ENCODE measurements at places on chromosomes 16 and 17.

DNA sequence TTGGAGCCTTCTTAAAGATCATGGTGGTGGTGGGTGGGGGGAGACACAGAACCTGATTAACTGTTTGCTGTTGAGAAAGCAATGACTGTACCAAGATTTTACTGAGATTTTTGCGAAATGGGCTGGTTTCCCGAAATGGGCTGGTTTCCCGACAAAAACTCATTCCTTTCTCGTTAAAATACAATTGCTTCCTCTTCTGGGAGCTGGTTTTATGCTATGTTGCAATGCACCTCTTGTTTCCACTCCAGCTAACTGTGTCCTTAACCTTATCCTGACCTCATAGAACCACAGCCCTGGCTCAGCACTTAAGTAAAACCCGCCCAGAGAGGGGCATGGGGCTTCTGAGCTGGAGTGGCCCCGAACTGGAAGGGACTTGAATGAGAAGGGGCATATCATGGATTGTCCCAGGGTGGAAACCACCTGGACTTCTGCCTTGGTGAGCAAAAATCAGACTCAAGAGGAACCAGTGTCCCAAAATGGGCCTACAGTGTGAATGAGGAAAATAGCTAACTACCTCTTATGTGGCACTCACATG lies 20.9 kb downstream of the FAM20A start:
- peak; percentile 77 for DNase-seq

DNA sequence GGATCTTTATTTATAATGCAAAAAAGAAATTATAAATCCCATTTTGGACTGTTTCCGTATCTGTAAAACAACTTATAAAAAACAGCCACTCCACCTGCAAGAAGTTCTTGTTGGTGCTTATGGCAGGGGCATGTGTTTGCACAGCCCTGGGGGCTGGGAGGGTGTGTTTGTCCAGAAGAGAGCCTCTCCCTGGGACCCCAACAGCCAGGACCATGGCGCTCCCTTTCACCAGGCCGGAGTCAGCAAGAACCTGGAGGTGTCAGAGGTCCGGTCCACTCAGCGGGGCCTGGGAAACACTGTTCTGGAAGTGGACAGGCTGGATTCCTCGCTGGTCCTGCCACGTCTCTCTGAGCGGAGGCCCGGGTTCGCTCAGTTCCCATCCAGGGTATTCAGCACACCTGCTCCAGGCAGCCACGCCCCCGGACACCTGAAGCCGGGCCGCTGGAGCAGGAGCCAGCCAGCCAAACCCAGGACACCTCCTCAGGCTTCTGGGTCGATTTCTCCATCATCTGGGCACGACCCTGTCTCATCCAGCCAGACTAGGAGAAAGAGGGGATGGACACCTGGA lies 18.9 kb upstream of the GINS2 start:
- DNase-seq: no peak

DNA sequence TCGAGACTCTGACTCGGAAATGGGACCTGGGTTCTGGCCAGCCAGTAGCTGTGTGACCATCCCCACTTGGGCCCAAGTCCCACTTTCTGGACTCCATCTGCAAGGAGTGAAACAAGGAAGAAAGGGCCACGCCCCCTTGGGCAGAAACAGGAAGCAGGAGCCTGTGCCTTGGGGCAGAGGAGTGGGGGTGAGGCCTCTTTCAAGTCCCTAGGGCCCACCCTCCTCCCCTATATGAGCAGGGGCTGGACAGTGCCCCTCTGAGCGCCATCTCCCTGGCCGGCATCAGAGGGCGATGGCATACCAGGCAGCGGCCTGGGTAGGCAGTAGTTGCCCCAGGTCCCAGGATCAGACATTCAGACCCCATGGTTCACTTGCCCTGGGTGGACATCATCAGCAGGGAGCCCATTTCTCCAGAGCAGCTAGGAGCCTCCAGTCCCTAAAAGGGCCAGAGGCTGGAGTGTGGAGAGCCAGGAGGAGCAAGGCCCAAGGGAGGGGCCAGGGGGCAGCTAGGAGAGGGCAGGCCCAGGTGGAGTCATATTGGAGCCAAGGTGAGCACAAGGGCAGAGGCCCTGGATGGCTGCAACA lies 7.1 kb downstream of the BCAR1 start:
- peak; percentile 61 for DNase-seq

- no peak for DNase-seq
These were observed 19.3 kb downstream of the ARHGAP23 start for GRCh38 chr17:38447502-38448085.

DNA sequence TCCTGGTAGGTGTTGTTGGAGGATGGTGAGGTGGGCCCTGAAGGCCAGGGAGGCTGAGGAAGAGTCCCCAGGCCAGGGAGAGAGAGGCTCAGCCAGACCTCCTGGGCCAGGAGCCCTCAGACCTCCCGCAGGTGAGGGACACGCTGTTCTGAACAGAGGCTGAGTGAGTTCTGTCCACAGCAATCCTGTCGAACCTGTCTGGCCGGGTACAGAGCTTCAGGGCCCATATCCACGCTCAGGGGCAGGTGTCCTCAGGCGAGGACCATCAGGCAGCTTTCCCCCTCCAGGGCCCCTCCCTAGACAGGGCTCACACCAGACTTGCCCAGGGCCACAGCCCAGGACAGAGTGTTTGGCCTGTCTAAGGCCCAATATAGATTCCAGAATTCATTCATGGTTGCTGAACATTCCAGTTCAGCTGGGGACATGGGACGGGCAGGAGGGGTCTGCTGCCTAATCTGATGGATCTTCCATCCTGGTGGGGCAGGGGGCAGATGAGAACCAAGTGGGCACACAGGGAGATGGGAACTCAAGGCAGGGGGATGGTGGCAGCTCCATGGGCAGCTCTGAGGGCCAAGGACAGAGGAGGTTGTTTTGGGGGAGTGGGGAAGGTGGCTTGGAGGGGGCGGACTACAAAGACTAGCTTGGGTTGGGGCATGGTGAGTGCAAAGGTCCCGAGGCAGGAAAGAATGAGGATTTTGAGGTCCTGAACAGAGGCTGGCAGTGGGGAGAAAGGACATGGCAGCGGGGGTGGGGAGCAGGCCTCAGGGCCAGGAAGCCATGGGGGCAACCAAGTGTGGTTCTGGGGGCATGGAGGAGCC lies 23.4 kb upstream of the MPRIP start:
- DNase-seq: no peak

DNA sequence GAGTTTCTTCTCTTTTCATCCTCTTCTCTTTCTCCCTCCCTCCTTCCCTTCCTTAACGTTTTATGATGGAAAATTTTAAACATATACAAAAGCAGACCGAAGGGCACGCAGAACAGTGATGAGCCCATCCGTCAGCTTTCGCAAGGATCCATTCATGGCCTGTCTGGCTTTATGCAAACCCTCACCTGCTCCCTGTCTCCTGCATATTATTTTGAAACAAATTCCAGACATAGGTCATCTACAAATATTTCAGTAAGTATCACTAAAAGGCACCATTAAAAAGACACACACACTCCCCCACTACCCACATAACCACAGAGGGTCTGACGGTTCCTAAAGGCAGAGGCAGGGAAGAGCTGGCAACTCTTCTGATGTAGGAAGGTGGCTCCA lies 235.0 kb downstream of the NTN1 start:
- DNase-seq: no peak

GRCh38 chr17:28615260-28615940 lies 1.4 kb upstream of the RSKR start:
- no peak for DNase-seq

- DNase-seq: no peak
These were observed 15.9 kb upstream of the CYTH1 start for GRCh38 chr17:78797691-78798585.

GRCh38 chr17:46194393-46195216 lies 1.4 kb upstream of the KANSL1 start:
- DNase-seq: peak; percentile 75

DNA sequence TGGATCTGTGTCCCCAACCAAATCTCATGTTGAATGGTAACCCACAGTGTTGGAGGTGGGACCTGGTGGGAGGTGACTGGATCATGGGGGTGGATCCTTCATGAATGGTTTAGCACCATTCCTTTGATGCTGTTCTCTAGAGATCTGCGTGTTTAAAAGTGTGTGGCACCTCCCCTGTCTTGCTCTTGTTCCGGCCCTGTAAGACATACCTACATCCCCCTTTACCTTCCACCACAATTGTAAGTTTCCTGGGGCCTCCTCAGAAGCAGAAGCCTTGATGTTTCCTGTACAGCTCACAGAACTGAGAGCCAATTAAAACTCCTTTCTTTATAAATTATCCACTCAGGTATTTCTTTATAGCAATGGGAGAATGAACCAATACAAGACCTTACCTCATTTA lies 257.7 kb downstream of the XYLT1 start:
- DNase-seq: no peak

- DNase-seq: peak; percentile 76
These were observed 879 bp downstream of the SLFN5 start for GRCh38 chr17:35243561-35244340.

- no peak for DNase-seq
These were observed 21.3 kb downstream of the ZCCHC14 start for GRCh38 chr16:87471278-87472141.

DNA sequence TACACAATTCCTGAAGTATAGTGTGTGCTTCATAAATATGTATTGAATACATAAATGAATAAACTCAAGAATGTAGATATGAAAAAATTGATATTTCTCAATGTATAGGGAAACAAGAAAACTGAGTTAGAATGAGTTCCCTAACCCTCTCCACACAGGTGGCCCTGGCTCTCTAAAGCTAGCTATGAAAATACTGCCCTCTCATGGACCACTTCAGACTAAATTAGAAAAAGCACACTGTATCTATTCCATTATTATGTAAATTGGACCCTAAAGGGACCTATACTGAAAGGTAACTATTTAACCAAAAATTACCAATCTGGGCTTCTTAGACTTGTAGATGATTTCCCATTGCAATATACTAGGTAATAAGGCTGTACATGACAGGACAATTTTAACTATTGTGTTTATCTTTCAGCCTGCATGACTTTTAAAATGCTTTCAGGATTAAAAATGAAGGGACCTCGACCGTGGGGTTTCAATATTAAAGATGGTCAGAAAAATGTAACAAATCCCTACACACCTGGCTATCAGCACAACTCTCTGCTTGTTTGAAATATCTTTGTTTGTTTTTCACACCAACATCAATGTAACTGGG lies 672.5 kb upstream of the KIF2B start:
- no peak for DNase-seq

GRCh38 chr17:77312786-77313599 lies 172.2 kb downstream of the SEC14L1 start:
- peak; percentile 72 for DNase-seq

GRCh38 chr16:75065149-75065505 lies 51.5 kb downstream of the LDHD start:
- DNase-seq: no peak

DNA sequence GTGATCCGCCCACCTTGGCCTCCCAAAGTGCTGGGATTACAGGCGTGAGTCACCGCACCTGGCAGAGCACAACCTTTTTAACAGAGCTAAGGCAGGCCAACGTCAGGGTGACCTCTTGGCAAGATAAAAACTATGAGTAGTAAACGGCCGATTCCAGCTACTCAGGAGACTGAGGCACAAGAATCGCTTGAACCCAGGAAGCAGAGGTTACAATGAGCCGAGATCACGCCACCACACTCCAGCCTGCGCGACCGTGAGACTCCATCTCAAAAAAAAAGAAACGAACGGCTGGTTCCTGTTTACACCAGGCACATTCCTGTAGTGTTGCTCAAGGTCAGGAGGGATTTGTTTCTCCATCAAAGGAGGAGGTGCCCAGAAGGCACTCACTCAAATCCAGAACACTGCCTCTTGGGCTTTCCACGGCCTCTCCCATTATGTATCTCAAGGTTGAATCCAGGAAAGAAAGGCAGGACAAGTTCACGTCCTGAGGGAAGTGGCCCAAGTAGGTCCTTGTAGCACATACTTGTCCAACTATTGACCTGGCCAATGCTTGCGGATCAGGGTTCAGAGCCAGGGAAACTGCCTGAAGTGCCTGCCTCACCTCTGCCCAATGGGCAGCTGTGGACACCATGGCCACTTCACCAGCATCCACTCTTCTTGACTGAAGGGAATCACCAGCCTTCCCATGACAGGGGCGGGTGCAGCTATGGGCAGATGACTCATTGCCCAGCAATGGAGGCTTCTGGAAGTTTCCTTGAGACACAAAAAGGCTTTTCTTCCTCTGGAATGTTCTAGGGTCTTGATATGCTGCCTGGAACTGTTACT lies 13.5 kb downstream of the KNOP1 start:
- DNase-seq: peak; percentile 54

- no peak for DNase-seq
These were observed 98.8 kb upstream of the SHISA6 start for GRCh38 chr17:11142231-11142630.

DNA sequence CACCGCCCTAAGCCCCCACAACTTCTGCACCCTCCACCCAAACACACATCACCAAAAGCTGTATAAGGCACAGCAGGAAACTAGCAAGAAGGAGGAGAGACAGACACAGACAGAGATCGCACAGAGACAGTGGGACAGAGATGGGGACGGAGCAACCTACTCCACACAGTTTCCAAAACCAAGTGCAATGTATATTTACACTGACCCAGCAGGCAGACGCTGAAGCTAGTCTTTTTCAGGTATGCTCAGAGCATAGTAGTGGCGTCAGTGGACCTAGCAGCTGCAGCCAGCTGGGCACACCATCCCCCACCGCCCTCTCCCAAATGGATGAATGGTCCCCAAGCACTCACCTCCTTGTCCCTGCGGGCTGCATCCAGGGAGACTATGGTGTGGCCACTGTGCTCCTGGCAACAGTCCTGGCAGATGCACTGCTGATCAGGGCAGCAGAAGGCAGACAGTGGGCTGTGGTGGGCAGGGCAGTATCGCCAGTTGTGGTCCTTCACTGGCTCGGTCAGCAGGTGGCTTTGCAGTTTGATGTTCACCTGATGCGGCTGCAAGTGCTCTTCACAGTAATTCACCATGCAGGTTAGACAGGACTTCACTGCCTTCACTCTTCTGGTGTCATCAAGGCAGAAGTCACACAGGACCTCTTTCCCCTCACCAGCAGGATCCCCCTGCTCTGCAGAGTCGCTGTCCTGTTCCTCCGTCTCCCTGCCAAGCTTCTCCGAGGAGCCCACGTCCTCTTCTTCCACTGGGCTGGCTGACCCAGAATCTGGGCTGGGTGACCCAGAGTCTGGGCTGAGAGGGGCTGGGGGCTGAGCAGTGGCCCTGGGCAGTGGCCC lies 31.5 kb upstream of the FBXW10B start:
- DNase-seq: no peak

GRCh38 chr17:20852239-20852989 lies 190.4 kb downstream of the USP22 start:
- peak; percentile 11 for DNase-seq
